ENCODE measurements at places on chromosomes 6 and 20.

- no peak for DNase-seq
Observed at GRCh38 chr20:34475979-34476736, 40.1 kb upstream of the DYNLRB1 start.

GRCh38 chr20:8408587-8409307 lies 276.7 kb downstream of the PLCB1 start:
- DNase-seq: no peak

DNA sequence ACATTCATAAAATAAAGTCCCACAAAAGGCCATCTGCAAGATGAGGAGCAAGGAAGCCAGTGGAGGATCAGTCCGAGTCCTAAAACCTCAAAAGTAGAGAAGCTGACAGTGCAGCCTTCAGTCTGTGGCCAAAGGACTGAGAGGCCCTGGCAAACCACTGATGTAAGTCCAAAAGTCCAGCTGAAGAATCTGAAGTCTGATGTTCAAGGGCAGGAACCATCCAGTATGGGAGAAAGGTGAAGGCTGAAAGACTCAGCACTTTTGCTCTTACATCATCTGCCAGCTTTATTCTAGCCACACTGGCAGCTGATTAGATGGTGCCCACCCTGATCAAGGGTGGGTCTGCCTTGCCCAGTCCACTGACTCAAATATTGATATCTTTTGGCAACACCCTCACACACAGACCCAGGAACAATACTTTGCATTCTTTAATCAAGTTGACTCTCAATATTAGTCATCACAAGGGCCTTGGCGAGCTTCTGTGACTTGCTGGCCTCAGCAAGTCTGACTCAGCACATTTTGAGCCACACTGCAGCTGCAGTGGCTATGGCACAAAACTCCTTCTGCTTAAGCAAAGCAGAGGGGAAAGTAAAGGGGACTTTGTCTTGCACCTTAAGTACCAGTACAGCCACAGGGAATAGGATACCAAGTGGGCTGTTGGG lies 1370.3 kb upstream of the CITED2 start:
- DNase-seq: no peak

GRCh38 chr6:8084586-8084985 lies 17.8 kb downstream of the EEF1E1 start:
- DNase-seq: no peak

- no peak for DNase-seq
Observed at GRCh38 chr6:135600931-135601330, 103.4 kb upstream of the AHI1 start.

DNA sequence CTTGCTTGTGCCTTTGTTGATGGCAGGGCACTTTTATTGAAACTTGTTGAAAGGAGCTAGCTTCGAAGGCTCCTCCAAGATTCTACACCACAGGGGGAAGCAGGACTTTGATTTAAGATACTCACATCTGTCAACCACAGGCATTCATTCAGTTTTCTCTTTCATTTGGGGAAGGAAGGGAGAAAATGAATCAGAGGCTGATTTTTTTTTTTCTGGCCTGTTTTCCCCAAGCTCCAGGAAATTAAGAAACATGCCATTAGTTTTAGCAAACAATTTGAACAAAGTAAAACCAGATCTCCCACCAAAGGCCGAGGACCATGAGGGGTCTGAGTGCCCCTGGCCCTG lies 8.7 kb upstream of the APCDD1L start:
- DNase-seq: no peak

- no peak for DNase-seq
Observed at GRCh38 chr20:37640600-37641561, 52.9 kb upstream of the CTNNBL1 start.

- DNase-seq: no peak
Observed at GRCh38 chr6:16397623-16398022, 159.2 kb downstream of the GMPR start.

GRCh38 chr20:32982617-32983458 lies 21.4 kb downstream of the SUN5 start:
- no peak for DNase-seq

- no peak for DNase-seq
Observed at GRCh38 chr6:161094955-161095354, 103.4 kb downstream of the MAP3K4 start.

- no peak for DNase-seq
Observed at GRCh38 chr6:56649782-56650181, 7.1 kb upstream of the DST start.

DNA sequence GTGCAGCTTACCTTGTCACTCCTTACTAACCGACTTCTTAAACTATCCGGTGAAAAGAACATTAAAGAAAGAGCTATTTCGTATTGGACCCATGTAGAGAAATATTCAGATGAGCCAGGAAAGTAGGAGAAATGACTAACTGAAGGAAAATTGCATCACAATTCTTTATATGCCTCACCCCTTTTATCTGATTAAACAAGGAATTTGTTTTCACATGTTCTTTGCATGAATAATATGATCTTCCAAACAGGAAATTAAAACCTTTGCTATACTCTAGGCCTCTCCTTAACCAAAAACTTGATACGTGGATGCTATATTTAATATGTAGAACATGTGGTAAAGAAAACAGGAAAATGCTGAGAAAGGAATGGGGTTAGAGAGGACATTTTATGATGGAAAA lies 41.9 kb upstream of the LRRC1 start:
- DNase-seq: no peak

GRCh38 chr6:165776691-165777090 lies 113.7 kb upstream of the PDE10A start:
- DNase-seq: no peak

DNA sequence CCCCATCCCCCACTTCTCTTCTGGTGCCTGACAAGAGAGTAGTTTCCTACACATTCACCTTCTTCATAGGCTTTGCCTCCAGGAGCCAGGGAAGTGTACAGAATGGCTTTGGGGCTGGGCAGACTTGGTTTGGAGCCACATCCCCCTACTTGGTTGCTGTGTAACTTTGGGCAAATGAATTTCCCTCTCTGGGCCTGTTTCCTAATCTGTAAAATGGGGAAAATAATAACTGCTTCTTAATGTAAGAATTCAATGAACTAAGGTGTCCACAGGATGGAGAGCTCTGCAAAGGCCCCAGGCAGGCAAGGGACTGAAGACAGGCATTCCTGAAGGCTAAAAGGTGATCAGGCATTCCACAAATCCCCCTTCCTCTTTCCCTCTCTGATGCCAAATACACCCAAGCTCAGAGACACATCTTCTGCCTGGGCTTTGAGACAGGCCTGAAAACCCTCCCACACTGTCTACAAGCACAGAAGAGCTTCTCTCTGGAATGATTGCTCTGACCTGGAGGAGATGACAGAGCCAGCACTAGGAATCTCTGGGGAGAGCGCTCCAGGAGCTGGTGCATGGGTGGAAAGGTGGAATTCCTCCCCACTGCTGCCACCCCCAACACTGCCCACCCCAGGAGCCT lies 6.9 kb upstream of the C20orf203 start:
- no peak for DNase-seq

DNA sequence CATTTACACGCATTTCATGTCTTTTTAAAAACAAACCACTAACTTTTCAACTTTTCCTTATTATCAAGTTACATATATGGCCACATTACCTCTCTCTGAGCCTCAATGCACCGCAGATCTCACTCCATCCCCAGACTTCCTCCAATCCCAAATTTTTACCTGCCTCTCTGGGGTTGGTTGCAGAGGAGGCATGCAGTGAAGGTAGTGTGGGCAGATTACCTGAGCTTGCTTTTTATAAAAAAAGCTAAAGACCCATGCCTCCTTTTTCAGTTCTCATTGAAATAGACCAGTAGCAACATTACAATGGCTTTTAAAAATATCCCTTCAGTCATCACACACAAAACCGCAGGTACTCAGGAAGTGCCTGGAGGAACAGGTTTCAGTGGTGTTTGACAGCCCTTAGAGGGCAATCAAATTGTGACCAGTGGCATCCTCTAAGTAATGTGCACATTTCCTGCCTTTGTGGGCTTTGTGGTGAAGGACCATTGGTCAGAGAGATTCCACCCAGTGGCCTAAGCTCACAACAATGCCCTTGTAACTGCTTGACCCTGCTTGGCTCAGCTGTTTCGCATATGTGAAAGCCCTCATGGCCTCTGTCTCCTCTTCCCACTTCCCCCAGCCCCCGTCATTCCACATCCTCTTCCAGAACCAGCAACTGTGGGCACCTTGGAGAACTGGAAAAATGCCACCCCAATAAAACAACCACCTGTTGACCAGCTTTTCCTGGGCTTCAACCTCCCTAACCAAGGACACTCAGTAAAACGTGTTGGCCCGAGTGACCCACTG lies 30.2 kb upstream of the IL17A start:
- DNase-seq: no peak

GRCh38 chr6:121205569-121205968 lies 128.7 kb downstream of the TBC1D32 start:
- no peak for DNase-seq

- DNase-seq: no peak
Observed at GRCh38 chr20:22977047-22977785, 57.9 kb upstream of the SSTR4 start.

Measured in activated CD8-positive, alpha-beta memory T cell treated with anti-CD3 and anti-CD28 coated beads for 1 hour (primary cell).